ENCODE measurements at places on chromosomes 7 and 10.

DNA sequence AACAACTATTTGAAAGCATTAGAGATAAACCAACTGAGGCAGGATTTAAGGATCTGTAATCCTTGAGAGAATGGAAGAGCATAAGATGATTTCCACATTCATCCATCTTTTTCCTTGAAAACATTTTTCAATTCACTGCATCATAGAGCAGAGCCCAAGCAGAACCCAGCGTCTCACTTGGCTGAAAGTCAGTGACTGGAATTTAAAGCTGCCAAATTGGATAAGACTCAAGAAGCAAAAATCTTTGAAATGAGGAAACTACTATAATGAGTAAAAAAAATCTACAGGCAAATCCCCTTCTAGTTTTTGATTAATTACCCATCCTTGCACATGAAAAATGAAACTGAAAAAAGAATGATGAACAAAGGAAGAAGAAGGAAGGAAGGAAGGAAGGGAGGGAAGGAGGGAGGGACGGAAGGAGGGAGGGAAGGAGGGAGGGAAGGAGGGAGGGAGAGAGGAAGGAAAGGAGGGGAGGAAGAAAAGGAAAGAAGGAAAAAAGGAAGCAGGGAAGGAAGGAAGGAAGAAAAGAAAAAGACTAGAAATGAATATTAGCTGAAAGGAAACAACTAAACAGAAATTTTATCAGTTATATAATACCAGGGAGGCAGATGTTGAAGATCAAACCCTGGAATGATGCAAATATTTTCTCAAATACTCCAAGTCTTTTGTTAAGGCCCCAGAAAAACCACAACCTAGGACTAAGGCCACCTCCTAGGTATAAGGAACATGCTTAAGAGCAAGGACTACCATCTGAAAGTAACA is 336.3 kb upstream of the MAGI2 start:
- DNase-seq, result no peak

DNA sequence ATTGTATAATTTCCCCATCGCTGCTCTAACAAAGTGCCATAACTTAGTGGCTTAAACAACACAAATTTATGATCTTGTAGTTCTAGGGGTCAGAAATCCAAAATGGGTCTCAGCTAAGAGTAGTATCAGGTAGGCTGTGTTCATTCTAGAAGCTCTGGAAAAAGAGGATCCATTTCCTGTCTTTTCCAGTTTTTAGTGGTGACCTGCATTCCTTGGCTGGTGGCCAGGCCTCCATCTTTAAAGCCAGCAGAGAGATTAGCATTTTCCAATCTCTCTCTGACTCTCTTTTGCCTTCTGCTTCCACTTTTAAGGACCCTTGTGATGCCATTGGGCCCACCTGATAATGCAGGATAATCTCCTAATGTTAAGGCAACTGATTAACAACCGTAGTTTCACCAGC is 41.0 kb upstream of the C10orf120 start:
- DNase-seq, result no peak

GRCh38 chr7:141534757-141535737 is 16.2 kb upstream of the AGK start:
- no peak for DNase-seq

DNA sequence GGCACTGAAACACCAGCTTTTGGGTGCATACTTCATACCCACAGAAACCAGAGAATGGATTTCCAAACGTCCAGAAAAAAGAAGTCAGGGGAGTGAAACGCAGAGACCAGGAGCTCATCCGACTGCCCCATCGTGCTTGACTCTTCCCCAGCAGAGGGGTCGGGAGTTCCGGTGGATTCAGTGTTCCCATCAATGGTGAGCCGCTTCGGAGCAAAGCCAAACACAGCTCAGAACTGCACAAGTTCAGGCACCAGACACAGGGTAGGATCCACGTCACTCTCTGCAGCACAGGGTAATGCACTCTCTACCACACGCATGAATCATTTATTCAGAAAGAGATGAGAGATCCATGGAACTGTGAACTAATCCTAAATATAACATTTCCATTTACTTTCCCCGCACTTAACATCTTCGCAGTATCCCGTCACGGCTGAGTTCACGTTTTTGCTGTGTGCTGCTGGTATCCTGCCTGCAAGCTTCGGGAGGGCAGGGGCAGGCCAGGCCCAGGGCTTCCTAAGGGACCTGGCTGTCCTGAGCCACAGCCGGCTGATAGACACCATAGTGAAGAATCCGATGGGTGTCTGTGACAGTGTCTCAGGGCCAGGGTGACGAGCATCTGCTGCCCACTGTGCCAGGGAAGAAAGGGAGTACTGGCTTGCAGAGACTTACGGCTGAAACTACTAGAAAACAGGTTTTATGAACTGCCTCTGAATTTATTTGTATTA is 545.3 kb downstream of the PTPRN2 start:
- peak; percentile 31 for DNase-seq

DNA sequence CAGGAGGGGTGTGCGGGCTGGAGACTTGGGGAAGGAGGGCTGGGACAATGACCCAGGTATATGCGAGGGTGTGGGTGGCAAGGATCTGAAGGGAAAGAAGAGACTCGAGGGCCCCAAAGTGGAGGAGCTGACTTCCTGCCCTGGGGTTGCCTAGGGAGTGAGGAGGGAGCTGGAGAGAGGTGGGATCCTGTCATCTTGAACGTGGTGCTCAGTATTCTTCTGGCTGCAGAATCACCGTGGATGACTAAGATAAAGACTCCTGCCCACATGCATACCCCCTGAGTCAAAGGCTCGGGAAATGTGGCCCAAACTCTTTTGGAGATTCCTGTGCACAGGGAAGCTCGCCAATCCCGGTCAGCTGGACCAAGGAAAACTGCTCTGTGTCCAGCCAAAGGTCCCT is 31.2 kb downstream of the COL17A1 start:
- peak; percentile 52 for DNase-seq

DNA sequence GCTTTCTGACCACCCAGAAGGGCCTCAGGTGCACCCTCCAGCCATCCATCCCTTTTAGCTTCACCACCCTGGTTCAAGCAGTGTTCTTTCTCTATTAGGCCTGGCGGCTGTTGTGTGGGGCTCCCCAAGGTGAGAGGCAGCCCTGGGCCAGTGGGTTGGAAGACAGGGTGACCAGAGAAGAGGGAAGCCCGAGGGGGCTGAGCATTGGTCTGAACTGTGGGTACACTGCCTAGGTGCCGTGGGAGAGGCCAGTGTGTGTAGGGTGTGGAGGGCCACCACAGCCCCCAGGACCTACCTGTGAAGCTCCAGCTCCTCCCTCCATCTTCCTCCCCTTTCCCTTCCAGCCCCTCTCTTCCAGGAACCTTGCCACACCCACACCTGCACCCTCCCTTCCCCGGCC is 9.1 kb upstream of the MTPAP start:
- DNase-seq, result peak; percentile 49

DNA sequence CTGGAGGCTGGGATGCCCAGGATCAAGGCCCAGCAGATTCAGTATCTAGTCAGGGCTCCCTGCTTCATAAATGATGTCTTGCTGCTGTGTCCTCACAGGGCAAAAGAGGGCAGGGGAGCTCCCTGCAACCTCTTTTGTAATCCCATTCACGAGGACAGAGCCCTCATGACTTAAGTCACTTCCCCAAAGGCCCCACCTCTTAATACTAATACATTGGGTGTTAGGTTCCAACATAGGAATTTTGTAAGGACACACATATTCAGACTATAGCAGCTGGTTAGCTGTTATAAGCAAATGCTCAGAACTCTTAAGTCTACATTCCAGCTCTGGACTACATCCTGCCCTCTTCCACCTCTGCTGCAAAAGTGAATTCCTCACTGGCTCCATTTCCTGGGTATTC is 63.0 kb downstream of the VOPP1 start:
- no peak for DNase-seq

- peak; percentile 62 for DNase-seq
Measured at GRCh38 chr7:5692112-5692844, 89.2 kb downstream of the RNF216 start.

GRCh38 chr10:15313047-15313446 is 58.0 kb downstream of the FAM171A1 start:
- no peak for DNase-seq

DNA sequence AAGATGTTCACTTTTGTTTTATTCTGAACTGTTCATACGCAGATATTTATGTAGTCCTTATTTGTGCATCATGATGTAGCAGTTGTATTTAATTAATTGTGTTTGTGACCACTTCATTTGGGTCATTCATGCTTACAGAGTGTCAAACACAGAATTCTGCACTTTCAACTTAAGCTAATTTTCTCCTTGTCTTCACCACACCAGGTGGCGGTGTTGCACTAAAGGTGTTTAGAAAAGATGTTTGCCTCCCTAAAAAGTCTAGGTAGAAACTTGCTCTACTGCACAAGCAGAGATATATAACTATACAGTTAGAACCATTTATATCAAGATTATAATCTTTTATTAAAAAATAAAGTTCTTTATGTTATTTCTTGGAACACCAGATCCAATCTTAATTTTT is 1.3 kb upstream of the TAS2R38 start:
- DNase-seq, result no peak

- DNase-seq, result no peak
Measured at GRCh38 chr10:122141821-122142640, 129.1 kb upstream of the BTBD16 start.

GRCh38 chr10:70779511-70780369 is 5.4 kb downstream of the TBATA start:
- DNase-seq, result no peak

DNA sequence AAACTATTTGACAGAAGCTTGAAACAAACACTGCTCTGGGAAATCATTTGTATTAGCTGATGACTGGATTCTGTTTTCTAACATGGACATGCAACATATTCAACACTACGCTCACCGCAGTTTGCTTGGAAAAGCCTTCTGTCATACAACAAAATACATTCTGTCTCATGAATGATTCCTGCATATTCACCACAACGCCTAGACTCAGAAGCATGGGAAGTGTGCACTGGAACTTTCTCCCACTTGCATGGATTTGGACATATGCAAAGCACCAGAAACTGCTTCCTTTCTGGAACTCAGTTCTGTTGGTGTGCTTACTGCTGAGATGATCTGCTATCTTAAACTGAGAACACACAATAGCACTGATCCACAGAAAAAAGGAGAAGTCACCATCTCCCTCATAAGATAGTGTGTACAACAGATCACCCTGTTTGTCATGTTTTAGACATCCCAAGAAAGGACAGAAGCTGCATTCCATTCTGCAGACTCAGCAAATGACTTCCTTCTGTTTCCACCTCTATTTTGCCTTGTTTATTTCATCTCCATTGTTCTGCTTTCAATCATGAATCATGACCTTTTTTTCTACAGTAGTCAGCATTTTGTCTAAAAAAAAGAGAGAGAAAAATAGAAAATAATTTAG is 115.8 kb downstream of the HTR7 start:
- DNase-seq, result no peak

GRCh38 chr10:91758303-91759146 is 39.7 kb upstream of the TNKS2 start:
- DNase-seq, result no peak

DNA sequence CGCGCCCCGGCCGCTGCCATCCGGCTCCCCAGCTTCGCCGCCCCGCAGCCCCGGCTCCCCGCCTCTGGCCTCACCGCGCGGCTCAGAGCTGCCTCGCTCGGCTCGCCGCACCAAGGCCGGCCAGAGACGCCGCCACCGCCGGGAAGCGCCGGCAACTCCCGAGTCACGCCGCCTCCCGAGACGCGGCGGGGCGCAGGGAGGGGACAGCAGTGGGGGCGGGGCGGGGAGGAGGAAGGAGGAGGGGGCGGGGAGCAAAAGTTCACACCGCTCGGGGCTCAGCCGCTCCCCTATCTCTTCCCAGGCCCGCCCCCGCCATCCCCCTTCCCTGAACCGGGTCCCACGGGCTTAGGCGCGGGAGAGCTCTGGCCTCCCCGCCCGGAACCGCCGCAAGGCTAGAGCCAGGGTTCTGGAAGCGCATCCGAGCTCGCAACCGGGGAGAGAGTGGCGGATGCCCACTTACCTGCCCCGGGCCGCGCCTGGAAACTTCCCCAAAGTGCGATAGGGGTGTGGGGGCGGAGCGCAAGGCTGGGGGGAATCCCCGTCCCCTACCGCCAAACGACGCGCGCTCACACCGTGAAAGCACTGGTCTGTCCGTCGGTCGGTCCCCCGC is 1.0 kb downstream of the CHST15 start:
- no peak for DNase-seq

GRCh38 chr7:28020302-28020940 is 160.2 kb downstream of the JAZF1 start:
- DNase-seq, result peak; percentile 65

- DNase-seq, result peak; percentile 78
Measured at GRCh38 chr10:29681676-29682448, 47.1 kb upstream of the SVIL start.

Data from activated effector memory CD4-positive, alpha-beta T cell treated with anti-CD3 and anti-CD28 coated beads, Interleukin-2, amount 50 U/mL, for 16 hours (primary cell).